ENCODE measurements at places on chromosomes 6 and 20.

- no peak for DNase-seq
Measured at GRCh38 chr6:3841711-3842565, 7.2 kb upstream of the FAM50B start.

GRCh38 chr6:66568271-66568670 is 861.2 kb upstream of the EYS start:
- DNase-seq = no peak

DNA sequence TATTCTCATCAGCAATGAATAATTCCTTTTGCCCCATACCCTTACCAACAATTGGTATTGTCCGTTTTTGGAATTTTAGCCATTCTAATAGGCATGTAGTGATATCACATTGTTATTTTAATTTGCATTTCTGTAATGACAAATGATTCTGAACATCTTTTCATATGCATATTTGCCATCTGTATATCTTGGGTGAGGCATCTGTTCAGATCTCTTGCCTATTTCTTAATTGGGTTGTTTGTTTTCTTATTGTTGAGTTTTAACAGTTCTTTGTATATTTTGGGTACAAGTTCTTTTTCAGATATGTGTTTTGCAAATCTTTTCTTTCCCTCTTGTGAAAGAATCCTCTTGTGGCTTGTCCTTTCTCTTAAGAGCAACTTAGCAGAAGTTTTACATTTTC is 69.6 kb downstream of the ZNF292 start:
- DNase-seq = no peak

DNA sequence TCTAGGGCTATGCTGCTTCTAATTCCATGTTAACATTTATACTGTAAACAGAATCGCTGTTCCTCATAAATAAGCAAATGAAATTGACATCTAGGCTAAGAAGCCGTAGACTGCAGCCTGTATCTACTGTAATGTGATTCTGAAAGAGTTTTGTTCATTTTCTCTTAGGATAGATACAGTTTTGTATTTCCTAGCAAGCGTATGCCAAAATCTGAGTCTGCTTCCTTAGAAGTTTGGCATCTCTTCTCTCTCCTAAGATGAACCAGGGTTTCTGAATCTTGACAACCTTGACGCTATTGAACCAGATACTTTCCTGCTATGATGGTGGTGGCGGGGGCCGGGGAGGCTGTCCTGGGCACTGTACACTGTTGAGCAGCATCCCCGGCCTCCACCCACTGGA is 198.0 kb downstream of the TSHZ2 start:
- DNase-seq = no peak

GRCh38 chr6:131005439-131006016 is 57.5 kb downstream of the EPB41L2 start:
- no peak for DNase-seq

DNA sequence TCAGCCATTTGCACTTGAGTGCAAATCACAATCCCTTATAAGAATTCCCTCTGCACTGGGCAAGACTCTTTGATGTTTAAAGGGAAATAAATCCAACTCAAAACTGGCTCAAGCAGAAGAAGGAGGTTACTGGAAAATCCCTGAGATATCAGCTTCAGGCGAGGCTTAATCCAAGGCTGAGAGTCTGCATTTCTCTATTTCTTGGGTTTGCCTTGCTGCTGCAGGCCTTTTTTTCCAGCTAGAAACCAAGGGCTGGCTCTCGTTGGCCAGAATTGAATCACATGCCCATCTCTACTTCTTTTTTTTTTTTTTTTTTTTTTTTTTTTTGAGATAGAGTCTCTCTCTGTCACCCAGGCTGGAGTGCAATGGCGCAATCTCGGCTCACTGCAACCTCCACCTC is 11.7 kb downstream of the HCK start:
- no peak for DNase-seq

GRCh38 chr20:34713194-34713943 is 9.2 kb downstream of the TP53INP2 start:
- DNase-seq = no peak

DNA sequence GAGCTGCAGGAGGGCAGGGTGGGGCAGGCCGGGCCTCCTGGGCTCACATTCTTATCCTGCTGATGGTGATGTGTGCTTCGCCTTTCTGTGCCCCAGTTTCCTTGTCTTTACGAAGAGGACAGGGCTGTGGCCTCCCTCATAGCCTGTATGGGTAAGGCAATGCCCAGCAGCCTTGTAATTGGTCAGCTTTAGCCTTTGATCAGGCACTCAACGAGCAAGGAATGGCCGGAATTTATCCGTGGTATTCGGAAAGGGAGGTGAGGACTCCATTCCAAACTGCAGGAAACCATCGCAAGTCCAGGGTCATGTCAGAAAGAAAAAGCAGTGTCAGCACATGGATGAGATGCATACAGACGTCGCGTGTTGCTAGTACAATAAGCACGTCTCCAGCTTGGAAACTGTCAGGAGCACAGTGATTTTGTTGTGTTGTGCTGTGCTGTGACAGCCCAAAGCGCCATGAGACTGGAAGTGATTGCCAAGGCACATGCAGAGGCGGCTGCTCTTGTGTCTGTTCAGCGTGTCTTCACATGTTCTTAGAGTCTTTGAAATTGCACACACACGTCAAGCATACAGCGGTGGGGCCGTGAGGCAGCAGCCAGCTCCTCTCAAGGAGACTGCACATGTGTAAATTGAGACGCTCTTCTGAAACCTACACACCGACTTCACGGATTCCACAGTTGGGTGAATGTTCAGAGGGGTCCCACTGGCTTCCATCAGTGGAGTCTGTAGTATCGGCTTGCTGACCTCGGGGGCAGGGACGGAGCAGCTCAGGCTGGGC is 6.2 kb downstream of the SS18L1 start:
- no peak for DNase-seq

DNA sequence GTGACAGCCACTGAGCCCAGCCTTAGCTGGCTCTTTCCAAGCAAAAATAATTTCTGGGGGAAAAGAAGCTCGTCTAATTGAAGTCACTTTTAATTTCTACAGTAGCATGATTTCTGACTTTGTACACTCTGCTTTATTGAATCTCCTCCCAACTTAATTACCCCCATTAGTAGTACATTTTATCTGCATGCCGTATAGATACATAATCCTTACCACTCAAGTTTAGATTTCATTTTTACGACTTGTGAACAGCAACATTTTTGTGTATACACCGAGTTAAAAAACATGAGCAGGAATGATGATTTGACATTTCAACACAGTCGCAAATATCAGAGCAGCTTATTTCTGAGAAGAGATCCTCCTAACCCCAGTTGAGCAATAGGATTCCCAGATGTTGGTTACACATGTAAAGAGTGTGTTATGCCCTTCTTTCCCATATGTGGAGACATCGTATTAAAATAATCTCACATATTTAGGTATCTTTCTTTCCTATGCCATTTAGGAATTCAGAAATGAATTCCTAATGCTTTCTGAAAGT is 127.3 kb upstream of the MTHFD1L start:
- no peak for DNase-seq
